ENCODE measurements at places on chromosomes 4 and X.
A peak's percentile ranks its signal among the peaks of the same experiment; 100 is the strongest.

- DNase-seq = no peak
These were observed 239.9 kb downstream of the NKX6-1 start for GRCh38 chr4:84258905-84259830.

DNA sequence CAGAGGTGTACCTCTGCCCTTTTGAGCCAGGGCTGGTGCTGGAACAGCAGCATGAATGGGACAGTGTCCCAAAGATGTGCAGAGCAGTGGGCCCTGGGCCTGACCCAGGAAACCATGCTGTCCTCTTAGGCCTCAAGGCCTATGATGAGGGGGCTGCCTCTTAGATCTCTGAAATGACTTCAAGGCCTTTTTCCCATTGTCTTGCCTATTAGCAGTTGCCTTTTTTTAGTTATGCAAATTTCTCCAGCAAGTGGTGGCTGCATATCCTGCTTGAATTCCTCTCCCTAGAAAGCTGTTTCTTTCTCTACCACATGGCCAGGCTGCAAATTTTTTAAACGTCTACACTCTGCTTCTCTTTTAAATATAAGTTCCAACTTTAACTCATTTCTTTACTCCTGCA, 160.3 kb downstream of the CFAP299 start:
- DNase-seq = no peak

- DNase-seq = no peak
These were observed 5.1 kb upstream of the SLC10A3 start for GRCh38 chrX:154495472-154495922.

DNA sequence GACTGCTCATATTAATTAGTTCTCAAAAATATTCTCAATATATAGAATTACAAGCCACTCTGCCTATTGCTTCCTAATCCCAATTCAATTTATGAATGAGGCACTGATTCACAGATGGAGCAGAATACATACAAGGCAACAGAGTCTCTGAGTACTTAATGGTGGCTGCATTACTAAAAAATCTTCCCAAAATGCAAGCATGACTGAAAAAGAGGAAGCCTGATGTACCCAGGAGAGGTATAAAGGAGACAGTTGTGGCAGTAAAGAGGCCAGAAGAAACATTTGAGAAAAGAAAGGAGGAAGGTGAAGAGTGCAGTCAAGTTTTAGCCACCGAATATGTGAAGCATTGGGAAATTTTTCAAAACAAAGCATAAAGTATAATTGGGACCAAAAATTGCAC, 163.2 kb upstream of the INTU start:
- no peak for DNase-seq

GRCh38 chrX:7191681-7192110, 43.7 kb upstream of the PUDP start:
- DNase-seq = no peak

GRCh38 chr4:66279084-66279483, 608.8 kb upstream of the EPHA5 start:
- no peak for DNase-seq

- DNase-seq = no peak
These were observed 37.6 kb downstream of the GPR174 start for GRCh38 chrX:79182071-79182470.

DNA sequence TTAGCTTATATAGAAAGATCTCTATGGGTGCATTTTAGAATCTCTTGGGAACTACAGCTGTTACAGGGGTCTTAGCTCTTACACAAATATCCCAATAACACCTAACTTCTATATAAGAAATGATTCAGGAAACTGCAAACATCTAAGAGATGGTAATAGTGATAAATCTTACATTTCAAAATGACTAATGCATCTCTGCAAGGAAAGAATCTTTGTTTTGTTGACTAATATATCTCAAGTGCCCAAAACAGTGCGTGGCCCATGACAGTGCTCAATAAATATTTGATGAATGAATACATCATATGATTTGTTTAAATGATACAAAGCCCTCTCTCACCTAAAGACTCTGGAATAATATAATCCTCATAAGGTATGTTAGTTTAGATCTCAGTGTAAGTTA, 47.5 kb downstream of the CENPE start:
- no peak for DNase-seq

DNA sequence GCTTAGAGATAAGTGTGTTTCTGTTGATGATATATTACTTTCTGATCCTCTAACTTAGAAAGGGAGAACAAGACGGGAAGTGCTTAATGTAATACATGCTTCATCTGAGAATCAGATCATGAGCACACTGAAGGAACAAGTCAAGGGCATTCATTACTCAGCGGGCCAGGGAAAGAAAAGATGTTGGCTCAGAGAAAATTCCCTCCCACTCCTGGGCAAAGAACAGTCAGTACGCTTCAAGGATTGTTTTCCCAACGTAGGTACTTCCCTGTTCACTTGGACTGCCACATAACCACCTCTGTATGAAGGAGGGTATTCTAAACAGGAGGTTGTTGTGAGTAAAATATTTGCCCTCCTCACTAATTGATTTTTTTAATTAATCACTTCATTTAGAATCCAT, 374.5 kb upstream of the FMR1 start:
- no peak for DNase-seq

- DNase-seq = no peak
These were observed 217.4 kb upstream of the AADAT start for GRCh38 chr4:170307182-170307581.

GRCh38 chr4:89586864-89587263, 250.1 kb downstream of the SNCA start:
- DNase-seq = no peak

GRCh38 chr4:88865466-88865865, 167.8 kb upstream of the NAP1L5 start:
- no peak for DNase-seq

DNA sequence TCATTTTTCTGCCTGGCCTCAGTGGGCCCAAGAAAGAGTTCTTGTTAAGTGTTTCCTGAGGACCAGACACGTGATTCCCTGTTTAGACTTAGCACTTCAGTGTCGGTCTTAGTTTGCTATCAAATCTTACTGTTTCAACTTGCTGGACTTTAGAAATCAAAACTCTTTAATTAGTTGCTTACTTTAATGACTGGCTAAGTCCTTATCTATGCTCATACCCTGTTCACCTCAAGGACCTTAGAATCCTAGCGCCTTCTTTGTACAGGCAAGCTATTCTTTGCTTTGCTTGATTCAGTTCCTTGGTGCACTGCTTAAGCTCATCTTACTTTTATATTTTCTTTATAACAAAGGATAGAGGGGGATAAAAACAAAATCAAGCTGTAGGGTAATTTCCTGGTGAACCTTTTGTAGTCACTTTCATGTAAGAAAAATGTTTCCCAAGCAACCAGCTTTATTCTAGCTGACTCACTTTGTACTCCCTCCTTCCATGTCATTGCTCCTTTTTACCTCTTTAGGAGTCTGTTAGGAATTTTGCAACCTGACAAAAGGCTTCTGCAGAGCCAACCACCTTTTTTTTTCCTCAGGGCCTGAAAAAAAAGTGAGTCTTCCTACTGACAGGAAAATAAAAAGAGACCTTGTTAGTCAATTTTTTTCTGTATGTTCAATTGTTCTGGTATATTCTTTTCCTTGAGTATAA, 14.7 kb downstream of the WDR44 start:
- DNase-seq = no peak

DNA sequence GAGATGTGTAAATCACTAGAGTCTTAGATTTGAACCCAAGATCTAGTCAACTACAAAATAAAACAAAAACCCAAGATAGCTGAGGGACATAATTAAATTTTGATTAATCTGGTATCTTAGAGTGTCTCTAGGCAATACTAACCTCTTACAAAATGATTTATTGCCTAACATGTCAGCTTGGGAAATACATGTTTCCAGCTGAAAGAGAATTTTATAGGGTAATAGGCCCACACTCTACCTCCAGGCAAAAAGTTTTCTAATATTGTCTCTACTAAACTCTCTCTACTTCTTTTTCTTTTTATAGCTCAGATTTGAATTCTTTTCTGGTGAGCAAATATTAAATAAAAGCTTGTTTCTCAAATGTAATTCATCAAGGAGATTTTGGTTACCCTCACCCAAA, 263.2 kb downstream of the IL15 start:
- DNase-seq = no peak

DNA sequence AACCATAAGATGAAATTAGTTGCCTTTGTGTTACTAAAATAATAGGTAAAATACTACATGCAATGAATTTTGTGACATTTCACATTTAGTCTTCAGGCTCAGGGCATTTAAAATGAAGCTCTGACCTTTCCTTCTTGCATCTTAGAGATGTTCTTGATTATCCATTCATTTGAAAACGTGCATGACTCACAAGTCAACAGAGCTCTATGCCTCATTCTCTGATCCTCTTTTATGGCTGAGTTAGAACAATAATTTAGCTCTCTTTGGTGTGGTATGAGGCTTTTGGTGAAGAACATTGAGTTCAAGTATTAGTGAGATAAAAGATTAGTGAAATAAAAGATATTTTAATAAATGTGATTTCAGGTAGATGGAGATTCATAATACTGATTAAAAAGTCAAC, 66.5 kb downstream of the TIGD2 start:
- DNase-seq = no peak

- DNase-seq = no peak
These were observed 19.6 kb downstream of the SEPTIN6 start for GRCh38 chrX:119673336-119673735.

- DNase-seq = no peak
These were observed 62.7 kb upstream of the IL15 start for GRCh38 chr4:141573678-141574077.

DNA sequence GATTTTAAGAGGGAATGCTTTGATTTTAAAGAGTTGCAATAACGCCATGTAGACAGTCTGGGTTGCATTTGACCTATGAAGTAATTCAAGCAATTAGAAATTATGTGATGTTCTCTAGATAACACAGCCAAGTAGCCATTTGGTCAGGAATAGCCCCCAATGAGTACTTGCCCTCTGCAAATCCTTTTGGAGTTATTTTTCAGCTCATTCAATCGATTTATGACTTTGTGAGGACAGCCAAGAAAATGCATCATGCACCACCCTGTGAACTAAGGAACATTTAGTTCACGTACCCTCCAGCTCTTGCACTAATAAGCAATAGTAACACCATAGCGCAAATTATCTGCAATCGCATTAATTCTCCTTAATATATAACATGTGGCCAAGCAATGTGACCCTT, 552.6 kb upstream of the INTU start:
- DNase-seq = peak; percentile 15

DNA sequence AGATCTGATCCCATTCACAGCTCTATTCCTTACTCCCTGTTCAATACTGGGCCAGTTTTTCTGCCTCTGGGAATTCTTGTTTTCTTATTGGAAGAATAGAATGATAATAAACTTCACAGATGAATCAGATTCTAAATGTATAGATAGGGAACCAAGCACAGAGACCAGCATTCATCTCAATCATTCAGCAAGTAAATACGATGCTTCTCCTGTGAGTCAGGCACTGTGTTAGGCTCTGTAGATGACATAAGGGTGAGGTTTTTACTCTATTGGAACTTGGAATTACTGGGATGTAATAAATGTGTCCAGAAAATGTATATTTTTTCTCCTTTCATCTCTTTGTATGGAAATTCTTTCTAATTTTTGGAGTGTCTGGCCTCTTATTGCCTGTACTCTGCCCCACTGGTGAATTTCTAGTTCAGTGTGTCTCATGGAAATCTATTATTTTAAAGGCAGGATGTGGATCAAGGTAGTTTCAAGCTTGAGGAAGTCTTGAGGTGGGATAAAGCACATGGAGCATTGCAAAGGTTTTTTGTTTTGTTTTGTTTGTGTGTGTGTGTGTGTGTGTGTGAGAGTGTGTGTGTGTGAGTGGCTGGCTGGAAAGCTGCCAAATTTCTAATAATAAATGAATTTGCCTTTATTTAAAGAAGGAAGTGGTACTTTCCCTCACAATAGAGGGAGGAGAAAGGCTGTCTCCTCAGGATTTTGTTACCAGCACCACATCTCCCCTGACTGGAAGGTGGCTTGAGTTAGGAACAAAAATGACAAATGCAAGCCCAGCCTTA, 117.9 kb upstream of the HS3ST1 start:
- DNase-seq = no peak

GRCh38 chr4:81604683-81605218, 133.0 kb upstream of the RASGEF1B start:
- DNase-seq = no peak

GRCh38 chr4:138707746-138708677, 307.6 kb upstream of the NOCT start:
- no peak for DNase-seq

DNA sequence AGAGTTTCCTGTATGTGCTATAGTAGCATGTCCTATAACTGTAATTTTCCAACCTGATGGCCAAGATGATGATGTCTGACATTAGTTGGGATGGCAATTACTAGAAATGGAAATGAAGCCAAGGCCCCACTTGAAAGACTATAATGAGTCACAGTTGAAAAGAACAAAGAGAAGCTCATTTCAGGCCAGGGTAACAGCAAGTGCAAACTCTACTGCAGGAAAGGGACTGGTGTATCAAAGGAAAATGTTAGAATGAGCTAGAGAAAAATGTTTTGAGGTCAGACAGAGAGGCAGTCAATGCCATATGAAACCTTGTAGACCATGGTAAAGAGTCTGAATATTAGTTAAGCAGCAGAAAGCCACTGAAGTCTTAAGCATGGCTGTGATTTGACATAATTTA, 146.2 kb upstream of the SH3RF1 start:
- no peak for DNase-seq

DNA sequence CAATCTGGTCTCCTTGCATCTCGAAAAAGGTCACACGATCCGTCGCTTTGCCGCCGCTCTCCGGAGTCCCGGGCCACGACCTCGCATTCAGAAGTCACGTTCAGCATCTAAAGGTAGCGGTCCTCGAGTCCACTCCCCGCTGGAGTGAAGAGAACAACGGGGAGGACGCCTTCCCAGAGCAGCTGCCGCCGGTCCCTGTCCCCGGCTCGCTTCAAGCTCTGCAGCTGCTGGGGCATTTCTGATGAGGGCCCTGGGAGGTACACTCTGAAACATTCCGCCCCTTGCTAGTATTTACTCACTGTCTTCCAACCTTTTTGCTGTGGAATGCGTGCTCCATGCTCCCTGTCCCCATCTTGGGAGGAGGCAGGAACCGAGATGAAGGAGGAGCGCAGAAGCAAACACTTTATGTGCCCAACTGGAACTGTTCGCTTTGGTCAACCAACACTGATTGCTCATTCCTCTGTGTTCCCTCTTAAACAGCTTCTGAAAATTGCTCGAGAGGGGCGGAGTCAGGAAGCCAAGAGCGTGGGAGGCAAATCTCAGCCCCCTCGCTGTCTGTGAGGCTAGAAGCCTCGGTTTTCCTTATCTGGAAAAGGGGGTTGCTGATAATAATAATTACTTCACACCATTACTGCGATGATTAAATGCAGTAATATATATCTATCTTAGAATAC, 6.4 kb upstream of the VAMP7 start:
- no peak for DNase-seq

DNA sequence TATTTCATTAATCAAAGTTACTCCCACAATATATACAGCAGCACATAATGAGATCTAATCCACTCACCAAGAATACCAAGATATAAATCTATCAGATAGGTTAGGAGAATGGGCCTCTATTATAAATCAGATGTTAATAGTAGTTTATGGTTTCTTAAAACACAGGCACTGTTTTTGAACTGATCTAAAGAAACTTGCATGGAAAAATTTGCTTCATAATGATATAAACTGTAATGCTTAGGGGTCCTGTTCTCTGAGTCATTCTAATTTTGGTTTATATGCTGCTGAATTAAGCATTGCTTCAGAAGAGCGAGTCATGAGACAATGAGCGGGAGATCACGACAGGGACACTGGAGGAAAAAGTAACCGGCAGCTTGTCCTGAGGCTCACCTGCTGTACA, 113.3 kb upstream of the OTUD4 start:
- DNase-seq = no peak

Measured in lower leg skin (tissue), 4 donors.